ENCODE measurements at places on chromosomes 6 and 20.

DNA sequence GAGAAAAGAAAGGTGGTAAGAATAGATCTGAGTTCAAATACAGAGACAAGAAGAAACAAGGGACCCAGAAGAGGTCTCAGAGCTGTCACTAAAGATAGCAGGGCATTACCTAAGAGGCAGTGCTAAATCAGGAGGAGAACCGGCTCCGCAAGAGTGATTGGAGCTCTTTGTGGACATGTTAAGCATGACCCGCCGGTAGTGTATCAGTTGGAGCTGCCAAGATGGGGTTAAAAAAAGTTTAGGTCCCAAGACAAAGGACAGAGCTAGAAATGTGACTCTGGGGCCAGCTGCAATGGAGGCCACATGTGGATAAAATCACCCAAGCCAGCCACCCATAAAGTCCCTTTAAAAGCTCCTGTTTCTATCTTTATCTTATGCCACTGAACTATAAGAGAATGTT lies 93.4 kb downstream of the MBOAT1 start:
- no peak for DNase-seq

- peak; percentile 44 for DNase-seq
Measured at GRCh38 chr6:138001750-138002349, 105.4 kb downstream of the PERP start.

DNA sequence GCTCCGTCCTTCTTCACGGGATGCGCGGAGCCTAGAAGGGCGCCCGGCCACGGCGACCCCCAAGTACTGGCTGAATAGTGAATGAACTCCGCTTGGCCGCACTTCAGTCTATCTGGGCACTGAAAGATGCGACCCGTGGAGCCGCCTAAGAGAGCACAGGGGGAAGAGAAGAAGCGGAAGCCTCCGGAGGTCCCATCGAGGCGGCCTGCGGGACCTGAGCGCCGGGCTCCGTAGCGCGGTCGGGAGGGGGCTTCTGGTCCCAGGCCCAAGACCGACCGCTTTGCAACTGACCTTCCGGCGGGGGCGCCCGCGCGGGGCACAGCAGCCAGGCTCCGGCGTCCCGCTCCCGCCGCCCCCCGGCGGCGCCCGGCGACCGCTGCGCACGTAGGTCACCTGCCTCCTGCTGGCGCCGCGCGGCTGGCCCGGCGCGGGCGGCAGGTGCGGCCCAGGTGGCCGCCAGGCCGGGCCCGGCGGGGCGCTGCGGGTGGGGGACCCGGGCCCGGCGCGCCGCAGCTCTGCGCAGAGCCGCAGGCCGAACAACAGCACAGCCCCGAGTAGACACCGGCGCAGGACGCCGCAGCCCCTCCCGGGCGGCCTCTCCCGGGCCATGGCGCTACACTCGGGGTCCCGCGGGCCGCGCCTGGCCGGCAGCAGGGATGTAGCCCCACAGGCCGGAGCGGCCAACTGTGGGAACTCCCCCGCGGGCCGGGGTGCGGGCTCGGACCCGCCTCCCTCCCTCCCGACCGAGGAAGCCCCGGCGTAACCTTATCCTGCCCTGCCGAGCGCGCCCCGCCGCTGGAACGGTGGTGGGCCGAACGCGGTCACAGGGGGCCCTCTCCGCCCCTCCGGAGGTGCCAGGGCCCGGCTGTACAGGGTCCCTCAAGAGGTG lies at the start of gene METTL24:
Gene METTL24, minus strand, starts transcription at position 686 of the 889 bp plus-strand sequence. Its CDS starts 77 bp downstream, at position 609.
- no peak for DNase-seq

- DNase-seq = no peak
Measured at GRCh38 chr6:117264692-117265409, 507 bp upstream of the VGLL2 start.

DNA sequence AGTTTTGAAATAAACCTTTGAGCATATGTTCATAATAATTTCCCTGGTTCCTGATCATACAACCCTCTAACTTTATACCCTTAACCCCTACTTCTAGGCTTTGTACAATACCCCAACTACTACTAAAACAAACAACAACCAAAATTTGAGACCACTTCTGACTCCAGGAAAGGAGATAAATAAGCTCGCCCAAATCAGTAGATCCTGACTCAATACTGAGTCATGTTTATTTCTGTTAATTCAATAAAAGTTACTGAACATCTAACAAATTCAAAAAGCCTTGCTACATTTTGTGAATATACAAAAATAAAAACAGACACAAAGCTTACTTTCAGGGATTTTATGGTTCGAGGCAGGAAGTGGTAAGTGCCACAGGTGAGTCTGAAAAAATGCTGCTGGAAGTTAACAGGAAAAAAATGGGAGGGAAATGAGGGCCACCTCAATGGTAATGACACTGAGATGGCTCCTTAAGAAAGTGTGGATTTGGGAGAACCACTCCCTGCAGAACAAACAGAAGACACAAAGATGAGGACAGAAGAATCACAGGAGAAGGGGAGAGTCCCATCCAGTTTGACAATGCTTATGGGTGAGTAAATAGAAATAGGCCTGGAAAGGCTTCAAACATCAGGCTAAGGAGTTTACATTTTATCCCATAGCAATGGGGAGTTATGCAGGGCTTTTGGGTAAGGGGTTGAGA lies 63.4 kb downstream of the DST start:
- DNase-seq = no peak

GRCh38 chr6:14166839-14167238 lies 49.3 kb downstream of the CD83 start:
- DNase-seq = no peak

DNA sequence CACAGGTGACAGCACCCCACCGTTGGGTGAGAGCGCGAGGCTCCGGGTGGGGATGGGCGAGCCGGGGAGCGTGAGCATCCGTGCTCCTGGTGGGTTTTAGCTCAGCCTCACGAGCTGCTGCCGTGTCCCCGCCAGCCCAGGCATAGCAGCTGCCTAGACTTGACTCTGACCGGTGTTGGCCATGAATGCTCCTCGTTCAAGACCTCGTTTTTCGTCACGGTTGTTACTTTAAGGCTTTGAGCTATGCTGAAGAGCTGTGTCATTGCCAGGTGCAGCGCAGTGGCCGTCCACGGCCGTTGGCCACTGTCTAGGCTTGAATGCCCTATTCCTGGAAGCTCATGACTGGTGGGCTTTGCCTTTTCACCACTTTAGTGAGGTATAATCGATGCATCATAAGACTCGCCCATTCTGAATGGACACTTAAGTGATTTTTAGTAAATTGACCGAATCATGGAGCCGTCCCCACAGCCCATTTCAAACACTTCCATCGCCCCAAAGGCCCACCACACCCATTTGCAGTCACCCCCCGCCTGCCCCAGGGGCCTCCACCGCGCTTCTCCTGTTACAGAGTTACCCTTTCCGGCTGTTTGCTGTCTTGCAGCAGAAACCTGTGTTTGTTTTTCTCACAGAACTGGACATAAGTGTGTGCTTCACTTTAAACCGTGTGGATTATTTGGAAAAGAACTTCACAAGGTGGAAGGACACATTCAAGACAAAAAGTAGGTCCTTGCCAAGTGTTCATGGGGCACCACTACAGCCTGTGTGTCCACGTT lies 21.4 kb upstream of the ADRM1 start:
- no peak for DNase-seq

- no peak for DNase-seq
Measured at GRCh38 chr6:63985223-63985622, 349.6 kb downstream of the PHF3 start.

DNA sequence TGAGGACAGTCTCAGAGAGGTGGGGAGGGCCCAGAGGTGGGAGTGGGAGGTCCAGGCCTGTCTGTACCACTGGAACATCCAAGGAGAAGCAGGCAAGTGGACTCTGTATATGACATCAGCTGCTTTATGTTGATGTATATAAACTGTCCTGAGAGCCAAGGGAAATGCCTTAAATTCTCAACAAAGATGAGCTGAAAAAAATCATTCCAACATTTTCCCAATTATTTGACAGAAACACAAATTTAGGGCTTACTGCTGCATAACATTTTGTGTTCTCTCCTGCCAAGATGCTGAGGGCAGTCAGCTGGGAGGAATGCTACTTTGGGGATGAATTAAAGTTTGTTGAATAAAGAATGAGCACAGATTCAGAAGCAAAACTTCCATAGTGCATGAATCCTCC lies 52.8 kb downstream of the FOXC1 start:
- no peak for DNase-seq
